ENCODE measurements at places on chromosomes 11 and 22.

- no peak for DNase-seq
Observed at GRCh38 chr11:26063915-26064314, 268.0 kb upstream of the ANO3 start.

GRCh38 chr22:49330421-49331222, 497.1 kb downstream of the BRD1 start:
- no peak for DNase-seq

DNA sequence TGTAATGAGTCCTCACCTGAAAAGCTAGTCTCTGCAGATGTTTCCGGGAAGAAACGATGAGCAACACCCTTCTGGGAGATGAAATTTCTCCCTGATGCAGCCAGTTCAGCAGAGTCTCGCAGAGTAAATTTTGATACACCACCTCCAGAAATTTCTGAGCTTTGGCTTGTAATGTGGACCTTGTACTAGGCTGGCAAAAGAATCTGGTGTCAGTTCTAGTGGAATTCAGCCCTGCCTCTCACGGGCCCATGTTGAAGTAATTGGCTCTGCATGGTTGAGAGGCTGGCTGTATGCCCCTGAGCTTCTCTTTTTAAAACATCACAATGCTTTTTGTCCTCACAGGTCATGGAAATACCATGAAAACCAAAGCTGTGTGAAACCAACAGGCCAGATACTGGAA, at the start of gene GLYAT:
TSS of gene GLYAT (minus strand) at position 125 of the 400 bp plus-strand sequence. CDS start 7,447 bp downstream, outside the sequence.
- DNase-seq: no peak

GRCh38 chr11:67633758-67634365, 4.1 kb upstream of the NUDT8 start:
- no peak for DNase-seq

GRCh38 chr11:104465321-104465720, 301.4 kb upstream of the PDGFD start:
- no peak for DNase-seq

DNA sequence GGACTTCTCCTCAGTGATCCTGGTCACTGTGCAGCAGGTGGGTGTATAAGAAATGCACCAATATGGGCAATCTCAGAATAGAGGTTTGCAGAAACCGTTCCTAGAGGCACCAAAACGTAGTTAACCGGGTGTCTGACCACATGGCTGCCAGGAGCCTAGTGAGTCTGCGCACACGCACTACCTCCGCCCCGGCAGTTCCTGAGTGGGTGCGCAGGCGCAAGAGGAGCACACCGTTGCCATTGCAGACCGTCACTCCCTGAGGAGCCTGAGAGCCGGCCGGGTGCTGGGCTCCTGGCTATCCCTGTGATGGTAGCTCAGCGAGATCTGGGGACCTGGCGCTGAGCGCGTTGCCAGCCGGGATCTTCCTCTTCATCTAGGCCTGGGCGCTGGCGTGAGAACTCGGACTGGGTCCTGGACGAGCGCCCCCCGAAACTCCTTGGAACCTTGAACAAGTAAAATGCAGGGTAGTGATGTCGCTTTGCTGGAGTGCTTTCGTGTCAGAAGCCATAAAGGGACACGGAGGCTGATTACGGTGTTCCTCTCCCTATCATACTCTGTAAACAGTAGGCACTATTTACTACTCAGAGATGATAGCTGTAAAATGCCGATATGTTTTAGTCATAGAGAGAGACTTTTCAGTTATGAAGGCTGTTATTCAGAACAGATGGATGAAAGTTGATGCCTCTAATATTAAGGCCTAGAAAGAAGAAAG, at the start of gene MS4A13:
TSS of gene MS4A13 (plus strand) at position 249 of the 712 bp plus-strand sequence. CDS start 2,692 bp downstream, outside the sequence.
- DNase-seq: no peak

GRCh38 chr11:23556163-23556750, 696.0 kb upstream of the CCDC179 start:
- no peak for DNase-seq

DNA sequence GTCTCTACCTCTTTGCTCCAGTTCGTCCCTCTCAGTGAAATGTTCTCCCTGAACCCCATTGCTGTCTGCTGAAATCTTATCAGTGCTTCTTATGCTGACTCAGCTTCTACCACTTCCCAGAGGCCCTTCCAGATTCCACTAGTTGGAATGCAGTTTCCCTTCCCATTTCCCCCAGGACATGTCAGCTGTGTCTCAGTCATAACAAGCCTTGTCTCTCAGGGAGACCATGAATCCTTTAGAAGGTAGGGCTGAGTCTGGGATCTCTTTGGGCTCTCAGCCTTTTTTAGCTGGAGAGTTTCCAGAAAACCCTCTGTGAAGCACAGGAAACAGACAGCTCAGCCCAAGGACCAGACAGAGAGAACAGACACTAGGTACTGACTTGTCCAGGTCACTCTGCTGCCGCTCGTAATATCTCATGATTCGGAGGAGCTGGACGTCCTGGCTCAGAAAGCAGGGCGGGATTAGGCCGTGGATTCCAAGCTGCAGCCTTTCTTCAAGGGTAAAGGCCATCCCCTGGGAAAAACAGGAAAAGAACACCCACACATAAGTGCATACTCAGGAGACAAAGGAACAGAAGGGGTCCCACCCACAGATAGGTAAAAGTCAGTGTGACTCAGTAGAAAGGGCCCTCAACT, 113.0 kb downstream of the ME3 start:
- DNase-seq: no peak

- no peak for DNase-seq
Observed at GRCh38 chr11:45737056-45737455, 67.9 kb upstream of the SLC35C1 start.
